ENCODE measurements at places on chromosomes 12 and 14.

DNA sequence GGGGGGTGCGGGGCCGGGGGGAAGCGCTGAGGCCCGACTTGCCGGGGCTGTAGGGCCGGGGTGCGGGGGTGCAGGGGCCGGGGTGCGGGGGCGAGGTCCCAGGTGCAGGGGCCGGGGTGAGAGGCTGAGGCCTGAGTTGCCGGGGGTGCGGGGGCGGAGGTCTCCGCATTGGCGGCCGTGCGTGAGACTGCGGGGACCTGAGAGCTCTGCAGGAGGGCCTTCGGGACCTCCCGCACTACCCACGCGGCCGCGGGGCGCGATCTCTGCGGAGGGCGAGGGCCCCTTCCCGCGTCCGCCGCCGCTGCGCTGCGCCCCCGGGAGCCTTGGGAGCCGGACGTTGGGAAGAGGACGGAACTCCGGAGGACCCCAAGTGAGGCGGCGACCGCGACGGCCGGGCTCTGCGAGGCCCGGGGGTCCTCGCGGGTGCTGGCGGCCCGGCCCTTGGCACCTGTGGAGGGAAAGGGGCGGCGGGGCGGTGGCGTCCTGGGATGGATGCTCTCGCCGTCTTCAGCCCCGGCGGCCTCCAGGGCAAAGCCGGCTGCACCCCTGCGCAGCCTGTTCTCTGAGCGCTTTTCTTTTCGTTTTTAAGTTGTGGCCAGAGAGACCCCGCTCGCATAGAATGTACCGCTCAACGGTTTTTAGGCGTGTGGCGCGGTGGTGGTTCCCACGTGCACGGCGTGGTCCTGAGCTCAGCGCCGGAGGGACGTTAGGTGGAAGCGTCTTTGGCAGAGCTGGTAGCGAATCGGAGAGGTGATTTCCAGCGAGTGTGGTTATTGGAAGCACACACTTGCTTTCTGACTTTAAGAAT is 1.3 kb downstream of the PIWIL1 start:
- no peak for DNase-seq

DNA sequence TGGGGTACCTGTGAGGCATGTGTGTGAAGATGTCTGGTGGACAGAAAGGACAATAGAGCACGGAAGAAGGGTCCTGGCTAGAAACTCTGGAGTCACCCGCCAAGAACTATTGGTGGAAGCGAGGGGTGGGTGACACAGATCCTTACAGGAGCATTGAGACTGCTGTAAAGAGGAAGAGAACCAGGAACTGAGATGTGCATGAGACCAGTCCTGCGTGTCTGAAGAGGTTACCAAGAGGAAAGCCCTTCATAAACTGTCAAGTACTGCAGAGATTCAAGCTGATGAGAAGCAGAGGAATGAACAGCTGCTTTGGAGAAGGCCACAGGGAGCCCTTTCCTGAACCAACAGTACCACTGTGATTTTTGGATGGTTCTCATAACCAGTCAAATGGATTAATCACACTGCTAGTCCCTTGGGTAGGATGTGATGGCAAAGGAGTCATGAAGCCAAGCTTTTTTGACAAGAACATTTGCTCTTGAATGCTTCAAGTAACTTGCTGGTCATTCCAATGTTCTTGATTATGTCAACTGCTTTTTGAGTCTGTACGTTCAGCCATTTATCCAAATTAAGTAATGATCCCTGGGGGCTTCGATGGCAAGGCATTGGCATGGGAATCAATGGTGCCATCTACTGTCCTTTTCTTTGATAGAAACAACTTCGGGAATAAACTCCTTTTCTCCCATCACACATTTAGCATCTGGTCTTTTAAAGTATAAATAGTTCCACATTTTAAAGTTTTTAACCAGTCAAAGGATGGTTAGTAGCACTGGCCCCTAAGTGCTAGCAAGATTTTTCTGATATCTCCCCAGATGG is 42.9 kb downstream of the GPR135 start:
- no peak for DNase-seq

DNA sequence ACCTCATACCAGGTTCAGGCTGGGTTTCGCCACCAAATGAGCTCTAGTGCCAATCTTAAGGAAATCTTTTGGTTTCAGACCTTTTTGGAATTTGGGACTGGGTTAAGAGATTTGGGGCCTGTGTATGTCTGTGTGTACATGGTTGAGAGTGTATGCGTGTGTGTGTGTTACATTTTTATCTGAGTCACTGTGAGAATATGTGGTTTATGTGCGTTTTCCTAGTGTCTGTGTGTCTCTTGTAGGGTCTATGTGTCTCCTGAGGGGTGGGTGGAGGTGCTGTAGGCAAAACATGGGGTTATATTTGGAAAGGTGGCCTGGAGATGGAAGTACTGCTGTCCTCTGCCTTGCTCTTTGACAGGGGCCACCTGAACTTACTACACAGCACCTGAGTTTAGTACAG is 17.9 kb downstream of the C12orf43 start:
- no peak for DNase-seq

- DNase-seq, result no peak
Observed at GRCh38 chr12:115491511-115492250, 785.8 kb downstream of the MED13L start.

- DNase-seq, result no peak
Observed at GRCh38 chr12:54144738-54145137, 44.0 kb downstream of the SMUG1 start.

GRCh38 chr12:62306569-62307530 is 46.6 kb downstream of the USP15 start:
- no peak for DNase-seq

GRCh38 chr14:51369814-51370213 is 129.8 kb downstream of the TMX1 start:
- peak; percentile 46 for DNase-seq

GRCh38 chr14:100807496-100807895 is 18.4 kb upstream of the MEG3 start:
- DNase-seq, result no peak

DNA sequence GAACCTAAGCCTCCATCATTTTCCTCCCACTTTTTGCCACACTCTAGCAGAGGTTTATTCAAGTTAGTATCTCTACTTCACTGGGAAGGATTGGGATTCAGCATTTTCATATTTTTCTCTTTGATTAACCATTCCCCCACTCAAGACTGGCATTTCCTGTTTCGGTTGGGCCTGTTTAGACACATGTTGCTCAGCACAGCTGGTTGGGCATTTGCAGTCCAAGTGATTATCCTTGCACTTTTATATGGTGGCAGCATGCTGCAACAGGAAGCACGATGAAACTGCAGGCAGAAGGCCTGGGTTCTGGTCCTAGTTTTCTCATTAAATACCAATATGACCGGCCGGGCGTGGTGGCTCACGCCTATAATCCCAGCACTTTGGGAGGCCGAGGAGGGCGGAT is 182.9 kb upstream of the GRIN2B start:
- no peak for DNase-seq

- no peak for DNase-seq
Observed at GRCh38 chr12:87784350-87784749, 244.9 kb downstream of the C12orf50 start.

GRCh38 chr14:21902561-21903181 is 229.1 kb upstream of the OR4E1 start:
- DNase-seq, result no peak

GRCh38 chr12:24134092-24134491 is 184.6 kb upstream of the SOX5 start:
- DNase-seq, result no peak

- peak; percentile 4 for DNase-seq
Observed at GRCh38 chr14:104118006-104118844, 20.2 kb upstream of the KIF26A start.

DNA sequence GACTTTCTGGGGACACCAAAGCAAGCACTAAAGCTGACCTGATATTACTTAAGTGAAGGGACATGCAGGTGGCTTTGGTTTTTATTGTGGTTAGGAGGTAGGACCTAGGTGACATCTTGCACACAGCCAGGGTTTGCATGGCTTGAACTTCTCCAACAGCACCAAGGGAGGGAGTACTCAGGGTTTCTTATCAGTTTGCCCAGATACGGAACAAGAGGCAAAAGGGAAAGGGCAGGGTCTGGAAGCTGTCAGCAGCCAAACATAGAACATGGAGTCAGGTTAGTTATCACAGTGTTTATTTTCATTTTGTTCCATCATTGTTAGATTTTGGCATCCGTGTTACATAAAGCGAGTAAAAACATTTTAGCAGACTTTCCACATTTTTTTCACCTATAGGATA is 186.3 kb upstream of the CLEC14A start:
- DNase-seq, result no peak

DNA sequence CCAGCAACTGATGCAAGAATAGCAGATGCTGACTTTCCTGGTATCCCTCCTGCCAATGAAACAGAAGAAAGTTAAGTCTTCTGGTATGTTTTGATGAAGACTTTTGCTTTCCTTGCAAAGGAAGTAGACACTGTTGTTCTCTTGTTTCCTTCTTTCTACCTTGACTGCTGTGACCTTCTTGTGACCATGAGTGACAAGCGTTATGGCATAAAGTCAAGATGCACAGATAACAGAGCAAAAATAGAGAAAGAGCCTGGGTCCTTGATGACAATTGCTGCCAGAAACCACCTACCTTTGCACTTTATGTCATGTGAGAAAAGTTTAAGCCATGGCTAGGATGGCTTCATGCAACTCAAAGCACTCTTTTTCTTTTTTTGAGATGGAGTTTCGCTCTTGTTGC is 49.2 kb upstream of the LTA4H start:
- DNase-seq, result no peak

DNA sequence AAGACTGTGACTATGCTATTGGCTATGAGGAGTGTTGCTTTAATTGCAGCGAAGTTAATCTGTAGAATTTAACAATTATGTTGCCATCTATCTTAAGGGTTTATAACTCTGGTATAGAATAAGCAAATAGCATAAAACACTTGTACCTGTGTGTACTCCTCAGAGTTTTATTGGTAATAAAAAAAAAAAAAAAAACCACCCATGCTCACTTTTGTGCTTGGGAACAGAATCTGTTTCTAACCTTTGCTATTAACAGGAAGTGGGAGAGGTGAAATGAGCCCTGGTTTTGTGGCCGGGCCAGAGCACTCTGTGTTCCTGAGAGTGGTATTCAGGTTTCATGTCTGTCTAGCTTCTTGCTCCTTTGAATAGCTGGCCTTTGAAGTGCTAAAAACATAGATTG is 53.1 kb downstream of the PDE3A start:
- DNase-seq, result no peak

DNA sequence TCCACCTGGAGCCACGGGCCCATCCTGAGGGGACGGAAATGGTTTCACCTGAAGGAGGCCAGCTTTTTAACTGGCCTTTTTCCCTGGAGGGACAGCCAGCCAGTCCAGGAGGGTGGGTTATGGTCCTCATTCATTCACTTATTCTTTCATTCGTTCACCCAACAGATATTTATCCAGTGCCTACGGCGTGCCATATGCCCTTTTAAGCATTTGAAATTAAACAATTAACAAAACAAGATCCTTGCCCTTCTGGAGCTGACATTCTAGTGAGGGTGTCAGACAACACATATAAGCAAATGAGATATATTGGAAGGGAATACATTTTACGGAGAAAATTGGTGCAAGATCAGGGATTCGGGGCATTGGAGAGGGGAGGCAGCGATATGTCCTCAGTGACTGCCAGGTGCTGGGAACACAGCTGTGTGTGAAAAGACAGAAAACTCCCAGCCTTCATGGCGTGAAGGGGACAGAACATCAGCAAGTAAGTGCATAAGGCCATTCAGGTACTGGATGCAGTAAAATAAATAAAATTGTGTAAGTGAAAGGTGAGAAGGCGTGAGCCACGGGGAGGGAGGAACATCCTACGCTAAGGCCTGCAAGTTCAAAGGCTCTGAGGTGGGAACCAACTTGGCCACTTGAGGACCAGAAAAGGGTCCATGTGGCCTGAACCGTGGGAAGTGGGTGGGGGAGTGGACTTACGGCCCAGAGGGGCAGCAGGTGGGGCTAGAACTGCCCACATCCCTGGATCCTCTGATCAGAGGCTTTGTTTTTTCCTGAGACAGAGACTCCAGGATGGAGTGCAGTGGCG is 684 bp upstream of the ABCB9 start:
- DNase-seq, result no peak

DNA sequence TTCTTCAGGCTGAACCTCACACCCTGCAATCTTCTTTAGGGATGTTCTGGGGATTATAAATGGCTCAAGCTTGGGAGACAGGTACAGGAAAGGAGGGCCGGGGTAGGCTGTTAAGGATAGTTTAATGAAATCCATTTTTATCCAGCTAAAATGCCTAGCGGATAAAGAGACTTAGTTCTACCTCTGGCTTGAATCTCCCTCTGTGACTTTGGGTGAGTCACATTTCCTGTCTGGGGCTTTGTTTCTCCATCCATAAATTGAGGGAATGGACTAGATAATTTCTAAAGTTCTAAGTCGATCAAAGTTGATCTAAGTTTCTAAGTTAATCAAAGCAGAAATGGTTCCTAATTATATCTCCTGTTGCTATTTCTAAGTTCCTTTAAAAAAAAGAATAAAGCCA is 319.6 kb upstream of the E2F7 start:
- no peak for DNase-seq

- DNase-seq, result no peak
Observed at GRCh38 chr14:85579942-85580341, 50.0 kb downstream of the FLRT2 start.

- no peak for DNase-seq
Observed at GRCh38 chr12:82554529-82554928, 132.2 kb upstream of the TMTC2 start.

DNA sequence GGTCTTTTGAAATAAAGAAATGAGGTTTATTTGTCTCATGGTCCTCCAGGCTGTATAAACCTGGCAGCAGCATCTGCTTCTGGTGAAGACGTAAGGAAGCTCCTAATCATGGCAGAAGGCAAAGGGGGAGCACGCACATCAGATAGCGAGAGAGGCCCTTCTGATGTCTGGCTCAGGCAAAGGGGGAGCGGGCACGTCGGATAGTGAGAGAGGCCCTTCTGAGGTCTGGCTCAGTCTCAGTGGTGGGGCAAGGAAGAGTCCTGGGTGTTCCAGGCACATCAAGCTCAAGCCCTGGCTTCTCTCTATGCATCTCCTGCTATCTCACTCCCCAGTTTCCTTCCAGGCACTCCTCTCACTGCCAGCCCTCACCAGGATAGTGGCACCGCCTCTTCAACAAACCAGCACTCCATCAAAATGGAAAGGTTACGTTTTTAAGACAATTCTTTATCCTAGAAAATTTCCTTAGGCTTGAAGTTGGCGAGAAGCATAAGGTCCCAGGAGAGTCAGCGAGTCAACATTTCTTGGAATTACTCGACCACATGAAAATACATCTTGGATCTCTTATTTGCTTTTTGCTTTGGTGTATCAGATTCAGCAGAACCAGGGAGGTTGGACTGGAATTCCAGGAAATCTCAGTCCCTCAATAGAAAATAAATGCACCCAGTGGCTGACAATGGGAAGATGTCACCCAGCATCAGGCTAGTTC is 189.6 kb upstream of the TMEM132C start:
- no peak for DNase-seq

DNA sequence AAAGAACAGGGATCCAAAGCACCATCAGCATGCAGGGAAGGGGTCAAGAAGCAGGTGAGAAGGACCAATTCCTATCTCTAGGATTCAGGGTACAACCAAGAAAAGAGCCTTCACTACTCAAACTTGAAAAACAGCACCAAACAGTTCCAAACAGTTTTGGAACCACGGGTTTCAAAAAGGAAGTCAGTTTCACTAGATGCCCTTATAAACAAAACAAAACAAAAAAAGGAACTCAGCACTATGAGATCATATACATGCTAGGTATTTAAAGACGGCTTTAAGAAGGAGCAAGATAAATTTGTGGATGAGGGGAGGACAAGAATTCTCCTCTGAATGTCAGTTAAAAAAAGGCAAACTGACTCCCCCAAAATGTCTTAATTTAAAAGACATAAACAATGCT is 6.0 kb downstream of the INSM2 start:
- DNase-seq, result no peak

GRCh38 chr12:57852200-57852599 is 5.7 kb upstream of the CTDSP2 start:
- no peak for DNase-seq

Data from WERI-Rb-1 (cell line).